Left ventricle myocardium superior (tissue), 1 donor: ENCODE measurements at places on chromosomes 13 and 19. TPM values are rescaled to one million over a fixed set of nuclear protein-coding genes. Genes with fewer than 3 reads are reported as not detected.
A peak's percentile ranks its signal among the peaks of the same experiment; 100 is the strongest.

Gene CFD
- total RNA-seq: 252 TPM

Gene RCBTB2
- 13.5 TPM for total RNA-seq

Gene PSG2
- not detected for total RNA-seq

Gene KLC3
- not detected for total RNA-seq

- no peak for DNase-seq
Measured at GRCh38 chr19:34579281-34580054, 97.5 kb downstream of the SCGB2B2 start.

DNA sequence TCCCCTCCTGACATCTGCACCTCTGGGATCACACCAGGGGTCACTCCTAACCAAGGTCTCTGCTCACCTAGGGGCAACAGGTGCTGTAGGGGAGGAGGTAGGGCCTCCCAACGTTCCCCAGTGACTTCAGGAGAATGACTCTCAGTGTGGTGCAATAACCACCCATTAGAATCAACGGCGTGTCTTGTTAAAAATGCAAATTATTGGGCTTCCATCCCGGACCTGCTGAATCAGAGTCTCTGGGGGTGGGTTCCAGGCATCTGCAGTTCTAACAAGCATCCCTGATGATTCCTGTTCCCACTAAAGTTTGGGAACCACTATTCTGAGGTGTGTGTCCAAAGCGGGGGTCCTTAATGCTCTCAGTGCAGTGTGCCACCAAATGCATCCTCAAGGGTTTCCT is 84.6 kb downstream of the CRYL1 start:
- DNase-seq: no peak

DNA sequence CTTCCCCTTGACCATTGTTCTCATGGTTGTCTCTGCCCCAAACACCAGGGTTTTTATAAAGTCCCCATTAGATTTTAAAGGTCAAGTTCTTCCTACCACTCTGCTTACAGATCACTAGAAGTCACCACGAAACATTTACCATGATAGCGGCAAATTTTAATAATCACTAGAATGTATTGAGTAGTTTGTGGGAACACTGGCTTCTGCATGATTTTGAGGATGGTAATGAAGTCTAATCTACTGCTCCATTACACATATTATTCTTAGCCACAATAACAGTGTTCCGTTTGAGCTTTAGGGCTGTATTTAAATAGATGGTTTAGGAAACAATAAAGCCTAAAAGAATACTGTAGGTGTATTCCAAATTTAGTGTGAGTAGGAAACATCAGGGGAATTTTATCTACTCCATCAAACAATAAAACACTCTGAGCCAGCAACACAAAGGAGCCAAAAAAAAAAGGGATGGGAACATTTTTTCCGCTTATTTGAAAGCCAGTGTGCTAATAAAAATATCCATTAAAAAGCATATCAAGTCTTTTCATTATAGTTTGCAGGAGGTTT is 49.7 kb downstream of the KLF12 start:
- DNase-seq: no peak

DNA sequence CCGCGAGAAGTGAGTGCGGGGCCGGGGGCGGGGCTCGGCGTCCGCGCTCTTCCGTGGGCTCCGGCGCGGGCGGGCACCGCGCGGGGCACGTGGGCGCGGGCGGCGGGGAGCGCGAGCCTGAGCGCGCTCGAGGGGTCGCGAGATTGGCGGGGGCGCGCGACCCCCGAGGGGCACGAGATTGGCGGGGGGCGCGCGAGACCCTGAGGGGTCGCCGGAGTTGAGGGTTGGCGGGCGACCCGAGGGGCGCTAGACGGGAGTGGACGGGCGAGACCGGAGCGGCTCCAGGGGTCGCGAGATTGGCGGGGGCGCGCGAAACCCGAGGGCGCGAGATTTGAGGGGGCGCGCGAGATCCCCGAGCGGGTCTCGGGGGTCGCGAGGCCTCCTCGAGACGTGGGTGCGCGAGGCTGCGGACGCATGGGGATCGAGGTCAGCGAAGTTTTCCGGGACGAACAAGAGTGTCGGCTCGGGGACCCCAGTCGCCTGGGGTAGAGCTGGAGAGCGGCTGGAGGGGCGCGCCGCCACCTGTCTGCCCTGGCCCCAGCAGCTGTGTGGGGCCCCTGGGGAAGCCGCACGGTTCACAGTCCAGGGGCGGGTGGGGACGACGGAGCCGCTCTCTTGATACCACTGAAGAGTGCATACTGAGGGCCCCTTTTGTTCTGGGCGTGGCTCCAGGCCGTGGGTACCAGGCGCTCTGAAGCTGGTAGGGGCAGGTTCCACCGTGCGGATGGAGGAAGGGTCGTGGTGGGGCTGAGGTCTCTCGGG is 682 bp downstream of the SSBP4 start:
- DNase-seq: peak; percentile 59

DNA sequence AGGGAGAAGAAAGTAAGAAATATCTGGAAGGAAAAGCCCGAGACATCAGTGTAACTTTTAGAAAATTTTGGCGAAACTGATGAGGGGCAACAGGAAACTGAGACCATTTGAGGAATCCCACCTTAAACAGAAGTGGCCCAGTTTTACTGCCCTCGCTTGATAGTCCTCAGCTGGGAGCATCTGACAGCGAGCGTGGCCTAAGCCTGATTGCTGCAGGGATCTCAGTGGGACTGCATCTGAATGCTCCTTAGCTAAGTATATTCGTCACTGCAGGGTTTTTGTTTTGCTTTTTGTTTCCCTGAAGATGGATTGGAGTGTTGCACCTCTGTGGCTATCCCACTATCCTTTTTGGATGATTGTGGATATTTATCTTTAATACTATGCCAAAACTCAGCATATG is 262.7 kb upstream of the KLHL1 start:
- DNase-seq: no peak

DNA sequence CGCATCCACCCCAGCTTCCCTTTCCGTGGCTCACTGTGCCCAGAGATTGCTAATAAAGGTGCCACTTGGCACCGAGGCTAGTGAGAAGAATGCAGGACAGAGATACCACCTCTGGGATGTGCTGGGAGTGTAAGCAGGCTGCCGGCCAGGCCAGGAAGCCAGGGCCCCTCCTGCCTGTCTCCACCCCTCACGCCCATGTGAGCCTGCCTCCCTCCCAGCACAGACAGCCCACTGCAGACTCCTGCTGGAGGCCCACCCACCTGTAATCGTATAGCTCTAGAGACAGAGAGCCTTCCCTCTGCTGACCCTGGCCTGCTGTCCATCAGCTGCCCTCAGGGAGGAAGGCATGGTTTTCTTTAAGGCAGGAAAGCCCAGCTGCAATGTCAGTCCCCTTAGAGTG is 13.9 kb downstream of the VSTM2B start:
- no peak for DNase-seq

DNA sequence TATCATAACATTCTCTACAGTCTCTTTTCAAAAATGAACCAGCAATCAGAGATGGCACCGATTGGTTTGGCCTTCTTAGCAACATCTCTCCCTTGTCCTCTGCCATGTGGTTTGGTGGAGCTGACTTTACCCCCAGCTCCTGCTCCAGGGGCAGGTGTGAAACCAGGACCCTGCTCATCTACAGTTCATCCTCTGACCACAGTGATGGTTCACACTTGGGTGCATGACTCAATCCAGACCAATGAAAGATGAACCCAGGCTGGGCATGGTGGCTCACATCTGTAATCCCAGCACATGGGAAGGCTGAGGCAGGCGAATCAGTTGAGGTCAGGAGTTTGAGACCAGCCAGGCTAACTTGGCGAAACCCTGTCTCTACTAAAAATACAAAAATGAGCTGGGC is 33.6 kb upstream of the FFAR2 start:
- no peak for DNase-seq

- peak; percentile 62 for DNase-seq
Measured at GRCh38 chr19:17405250-17406045, at the start of gene BST2. BST2 (minus strand) TSS chr19:17405630; CDS start chr19:17405575, 55 bp downstream.
